ENCODE measurements at places on chromosomes 1 and 21. TPM values are rescaled to one million over a fixed set of nuclear protein-coding genes. Genes with fewer than 3 reads are reported as not detected.

DNA sequence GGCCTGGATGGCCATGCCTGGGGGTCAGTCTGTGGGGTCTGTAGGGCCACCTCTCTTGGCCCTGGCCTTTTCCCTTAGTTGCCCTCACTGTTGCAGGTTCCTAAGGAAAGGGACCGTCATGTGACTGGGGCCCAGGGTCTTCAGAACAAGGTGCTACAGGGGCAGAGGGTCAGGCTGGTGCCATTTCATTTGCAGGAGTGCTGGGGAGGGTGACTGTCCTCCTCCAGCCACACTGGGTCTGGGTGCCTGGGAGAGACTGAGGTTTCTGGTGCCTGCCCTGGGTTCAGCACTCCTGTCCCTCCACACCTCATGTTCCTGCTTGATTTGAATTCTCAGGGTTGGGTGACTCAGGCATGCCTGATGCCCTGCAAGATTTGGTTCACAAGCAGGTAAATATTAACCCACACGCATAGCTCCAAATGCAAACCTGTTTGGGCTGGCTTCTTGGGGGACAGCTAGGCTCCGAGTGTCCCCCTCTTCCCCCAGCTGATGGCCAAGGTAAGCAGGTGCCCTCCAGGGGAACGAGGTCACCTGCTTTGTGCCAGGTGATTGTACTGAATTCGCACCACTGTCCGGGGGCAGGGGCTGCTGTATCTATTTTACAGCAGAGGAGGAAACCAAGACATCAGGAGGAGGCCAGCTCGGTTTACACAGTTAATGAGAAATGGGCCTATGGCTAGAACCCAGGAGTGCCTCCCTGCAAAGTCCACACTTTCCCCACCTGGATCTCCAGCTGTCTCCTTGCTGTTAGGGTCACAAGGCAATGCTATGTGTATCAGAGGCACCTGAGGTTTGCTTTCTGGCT, 20.3 kb downstream of the ARHGEF10L start:
- no peak for DNase-seq
- H3K27ac ChIP-seq, result no peak overlapping the region
- no peak overlapping the region for H3K4me3 ChIP-seq
- no peaks in the 10 kb centered on the region for H3K27me3 ChIP-seq
- no peaks in the 10 kb centered on the region for H3K4me1 ChIP-seq

- no peaks in the 10 kb centered on the region for H3K27me3 ChIP-seq
- no peaks in the 10 kb centered on the region for H3K36me3 ChIP-seq
- DNase-seq, result no peak
- H3K4me1 ChIP-seq, result no peaks in the 10 kb centered on the region
Measured at GRCh38 chr1:112044745-112045144, 55.3 kb upstream of the KCND3 start.

The ANKRD35 gene
- not detected for total RNA-seq

The RPE65 gene
- not detected for total RNA-seq

DNA sequence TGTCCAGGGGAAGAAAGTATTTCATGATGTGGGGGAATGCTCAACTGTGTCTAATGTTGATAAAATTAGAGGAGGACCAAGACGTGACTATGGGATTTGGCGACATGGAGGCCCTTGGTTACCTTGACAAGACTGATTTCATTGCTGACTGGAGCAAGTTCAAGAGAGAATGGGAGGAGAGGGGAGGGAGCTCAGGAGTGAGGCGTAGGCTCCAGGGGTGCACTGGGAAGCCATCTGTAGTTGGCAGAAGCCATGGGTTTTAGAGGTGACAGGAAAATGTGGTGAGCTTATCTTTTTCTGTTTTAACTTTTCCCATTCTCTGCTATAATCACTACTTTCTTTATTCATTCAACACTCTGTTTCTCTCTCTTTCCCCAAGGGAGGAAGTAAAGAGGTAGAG, 15.8 kb downstream of the UBE4B start:
- peaks cover 9% of the 10 kb centered on the region for H3K36me3 ChIP-seq
- H3K27ac ChIP-seq, result no peak overlapping the region
- no peaks in the 10 kb centered on the region for H3K27me3 ChIP-seq
- H3K4me3 ChIP-seq, result no peak overlapping the region

The S100A6 gene
- 467 TPM for total RNA-seq

GRCh38 chr21:45529785-45530422, 12.3 kb downstream of the SLC19A1 start:
- peaks cover 6% of the 10 kb centered on the region for H3K4me1 ChIP-seq
- no peak overlapping the region for H3K4me3 ChIP-seq
- no peak for DNase-seq
- peaks cover 18% of the 10 kb centered on the region for H3K36me3 ChIP-seq
- H3K27me3 ChIP-seq, result no peaks in the 10 kb centered on the region
